ENCODE measurements at places on chromosomes 7 and 10.

DNA sequence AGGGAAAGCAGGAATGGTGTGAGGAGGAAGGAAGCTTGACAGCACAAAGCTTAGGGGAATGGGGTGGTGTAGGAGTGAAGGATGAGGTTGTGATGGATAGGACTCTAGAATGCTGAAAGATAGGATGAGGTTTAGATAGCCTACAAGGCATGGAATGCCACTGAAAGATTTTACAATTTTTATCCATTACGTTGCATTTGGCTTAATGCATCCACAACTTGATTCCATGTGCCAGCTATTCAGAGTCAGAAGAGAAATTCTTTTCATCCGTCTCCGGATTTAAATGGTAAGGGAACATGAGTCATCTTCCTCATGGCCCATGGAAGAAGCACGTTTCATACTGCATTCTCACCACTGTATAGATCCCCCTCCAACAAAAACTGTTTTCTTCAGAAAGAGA, 212.4 kb upstream of the BMPER start:
- DNase-seq: no peak

DNA sequence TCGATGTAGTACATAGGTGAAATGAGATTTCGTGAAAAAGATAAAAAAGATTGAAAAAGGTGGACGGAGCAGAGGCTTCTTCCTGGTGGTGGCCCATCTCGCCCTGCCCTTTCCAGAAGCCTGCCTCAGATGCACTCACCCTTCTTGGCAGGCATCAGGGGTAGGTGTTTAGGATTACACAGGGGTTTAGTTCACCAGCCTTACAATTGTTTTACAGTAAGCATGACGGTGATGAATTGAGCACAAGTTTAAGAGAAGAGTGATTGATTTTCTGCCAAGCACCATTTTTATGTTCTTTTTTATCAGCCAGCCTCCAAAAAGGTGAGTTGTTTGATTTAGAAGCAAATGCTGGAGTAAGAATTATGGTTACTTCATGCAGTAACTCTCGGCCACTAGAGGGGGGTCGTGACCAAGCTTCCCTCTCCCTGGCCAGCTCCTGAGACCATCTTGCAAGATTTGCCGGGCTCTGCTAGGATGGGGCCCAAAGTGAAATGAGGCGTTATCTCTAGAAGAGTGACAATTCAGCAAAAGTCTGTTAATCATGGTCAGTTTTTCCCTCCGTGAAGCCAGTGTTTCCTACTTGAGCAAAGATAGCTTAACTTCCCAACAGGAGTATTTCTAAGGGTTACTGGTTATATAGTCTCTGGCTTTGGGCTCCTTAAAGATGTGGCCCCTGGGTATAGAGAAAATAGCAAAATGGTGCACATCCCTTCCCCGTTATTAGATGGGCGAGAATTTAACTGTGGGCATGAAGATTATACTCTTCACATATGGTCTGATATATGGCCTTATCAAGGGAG, 228.8 kb downstream of the BMPER start:
- peak; percentile 11 for DNase-seq

DNA sequence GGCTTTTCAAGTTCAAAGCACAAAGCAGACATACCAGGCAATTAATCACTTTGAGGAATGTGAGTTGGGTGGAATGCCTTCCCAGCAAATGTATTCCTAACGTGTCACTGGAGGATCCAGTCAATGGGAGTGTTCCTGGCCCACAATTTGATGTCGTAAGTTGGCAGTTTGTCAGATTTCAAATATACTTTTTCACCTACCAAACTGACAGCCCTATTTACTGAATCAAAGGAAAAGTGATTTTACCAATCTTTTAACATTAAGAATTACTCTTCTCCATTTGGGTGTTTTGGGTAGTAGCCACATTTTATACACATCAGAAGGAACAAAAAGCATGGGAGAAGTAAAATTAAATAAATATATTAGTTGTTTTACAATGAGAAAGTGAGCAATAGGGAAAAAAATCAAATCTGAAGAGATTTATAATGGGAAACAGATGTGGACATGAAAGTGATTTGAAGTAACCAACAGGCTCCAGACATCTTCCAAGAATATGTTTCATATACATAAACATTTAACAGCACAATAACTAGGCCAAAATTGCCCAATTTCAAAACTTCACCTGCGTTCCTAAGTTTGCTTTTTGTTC, 222.9 kb downstream of the MTERF1 start:
- DNase-seq: no peak

- DNase-seq: no peak
Observed at GRCh38 chr10:75240329-75241076, 4.7 kb upstream of the COMTD1 start.

- DNase-seq: no peak
Observed at GRCh38 chr10:89813546-89813945, 112.2 kb downstream of the KIF20B start.

- no peak for DNase-seq
Observed at GRCh38 chr7:12091231-12091630, 119.9 kb upstream of the TMEM106B start.

GRCh38 chr7:139715194-139715815, 62.5 kb downstream of the HIPK2 start:
- DNase-seq: no peak

- no peak for DNase-seq
Observed at GRCh38 chr10:14889318-14889717, 10.7 kb downstream of the SUV39H2 start.

GRCh38 chr7:27746978-27747377, 7.0 kb downstream of the TAX1BP1 start:
- DNase-seq: no peak

DNA sequence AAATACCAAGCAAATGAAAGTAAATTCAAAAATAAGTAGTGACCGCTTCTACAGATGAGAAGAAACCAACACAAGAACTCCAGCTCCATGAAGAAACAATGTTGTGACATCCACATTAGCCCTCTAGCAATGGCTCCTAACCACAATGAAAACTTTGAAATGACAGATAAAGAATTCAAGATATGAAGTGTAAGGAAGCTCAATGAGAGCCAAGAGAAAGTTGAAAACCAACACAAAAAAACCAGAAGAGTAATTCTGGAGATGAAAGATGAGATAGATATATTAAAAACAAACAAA, 68.2 kb upstream of the DDC start:
- DNase-seq: no peak

DNA sequence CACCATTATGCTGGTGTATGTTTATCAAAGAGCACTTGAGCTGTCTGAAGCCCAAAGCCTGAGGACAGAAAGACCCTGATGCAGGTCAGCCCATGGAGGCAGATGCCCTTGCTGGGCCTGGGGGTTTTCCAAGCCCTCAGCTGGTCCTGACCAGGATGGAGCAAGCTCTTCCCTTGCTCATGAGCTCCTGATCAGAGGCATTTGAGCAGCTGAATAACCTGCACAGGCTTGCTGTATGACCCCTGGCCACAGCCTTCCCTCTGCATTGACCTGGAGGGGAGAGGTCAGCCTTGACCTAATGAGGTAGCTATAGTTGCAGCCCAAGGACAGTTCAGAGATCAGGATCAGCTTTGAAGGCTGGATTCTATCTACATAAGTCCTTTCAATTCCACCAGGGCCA, 13.0 kb downstream of the AQP1 start:
- no peak for DNase-seq

DNA sequence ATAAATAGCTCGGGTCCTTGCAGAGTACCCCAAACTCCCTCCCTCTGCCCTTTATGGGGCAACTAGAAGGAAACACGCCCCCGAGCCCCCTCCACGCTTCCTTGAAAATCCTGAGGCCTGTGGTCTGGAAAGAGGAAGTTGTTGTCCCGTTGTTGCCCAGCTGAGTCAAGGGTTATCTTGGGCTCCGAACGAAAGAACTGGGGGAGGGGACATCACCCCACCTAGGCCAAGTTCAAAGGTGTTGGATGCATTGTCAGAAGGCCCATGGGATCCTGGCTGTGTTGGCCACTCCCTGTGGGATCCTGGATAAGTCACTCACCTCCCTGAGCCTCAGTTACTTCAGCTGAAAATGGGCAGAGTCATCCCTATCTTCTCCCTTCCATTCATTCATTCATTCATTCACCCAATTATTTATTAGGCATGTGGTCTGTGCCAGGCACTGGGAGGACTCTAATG, at the start of gene CCL24:
TSS of gene CCL24 (minus strand) at position 26 of the 456 bp plus-strand sequence. CDS start 91 bp downstream, outside the sequence.
- no peak for DNase-seq

GRCh38 chr7:148234715-148235114, 355.9 kb upstream of the C7orf33 start:
- no peak for DNase-seq

DNA sequence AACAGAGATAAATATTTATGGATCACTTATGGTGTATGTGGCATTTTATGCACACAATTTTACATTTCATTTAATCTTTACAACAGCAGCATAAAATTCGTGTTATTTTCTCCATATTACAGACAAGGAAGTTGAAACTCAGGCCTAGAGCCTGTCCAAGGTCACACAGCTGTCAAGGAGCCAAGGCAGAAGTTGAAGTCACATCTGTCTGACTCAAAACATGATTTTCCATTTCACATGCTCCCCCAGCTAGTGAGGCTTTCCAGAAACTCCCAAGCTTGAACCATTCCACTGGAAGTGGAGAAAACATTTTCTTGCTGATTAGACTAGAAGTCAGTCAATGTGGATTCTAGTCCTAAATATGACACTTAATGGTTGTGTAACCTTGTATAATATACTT, 110.5 kb downstream of the HECTD2 start:
- no peak for DNase-seq

GRCh38 chr7:116650436-116650835, 21.6 kb upstream of the MET start:
- DNase-seq: no peak

- no peak for DNase-seq
Observed at GRCh38 chr7:135756191-135756590, 7.6 kb upstream of the FAM180A start.

DNA sequence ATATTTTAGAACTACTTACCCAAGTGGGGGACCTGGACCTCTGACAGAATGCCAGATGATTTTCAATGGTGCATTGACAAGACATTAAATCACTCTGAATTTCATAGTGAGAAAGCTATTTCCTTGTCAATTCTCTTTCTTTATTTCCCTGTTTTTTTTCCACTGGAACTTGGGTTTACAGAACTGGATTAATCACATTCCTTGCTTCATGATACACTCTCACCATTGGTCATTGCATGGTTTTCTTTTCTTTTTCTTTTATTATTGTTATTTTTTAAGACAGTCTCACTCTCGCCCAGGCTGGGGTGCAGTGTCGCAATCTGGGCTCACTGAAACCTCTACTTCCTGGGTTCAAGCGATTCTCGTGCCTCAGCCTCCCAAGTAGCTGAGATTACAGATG, 38.5 kb upstream of the LBX1 start:
- no peak for DNase-seq

DNA sequence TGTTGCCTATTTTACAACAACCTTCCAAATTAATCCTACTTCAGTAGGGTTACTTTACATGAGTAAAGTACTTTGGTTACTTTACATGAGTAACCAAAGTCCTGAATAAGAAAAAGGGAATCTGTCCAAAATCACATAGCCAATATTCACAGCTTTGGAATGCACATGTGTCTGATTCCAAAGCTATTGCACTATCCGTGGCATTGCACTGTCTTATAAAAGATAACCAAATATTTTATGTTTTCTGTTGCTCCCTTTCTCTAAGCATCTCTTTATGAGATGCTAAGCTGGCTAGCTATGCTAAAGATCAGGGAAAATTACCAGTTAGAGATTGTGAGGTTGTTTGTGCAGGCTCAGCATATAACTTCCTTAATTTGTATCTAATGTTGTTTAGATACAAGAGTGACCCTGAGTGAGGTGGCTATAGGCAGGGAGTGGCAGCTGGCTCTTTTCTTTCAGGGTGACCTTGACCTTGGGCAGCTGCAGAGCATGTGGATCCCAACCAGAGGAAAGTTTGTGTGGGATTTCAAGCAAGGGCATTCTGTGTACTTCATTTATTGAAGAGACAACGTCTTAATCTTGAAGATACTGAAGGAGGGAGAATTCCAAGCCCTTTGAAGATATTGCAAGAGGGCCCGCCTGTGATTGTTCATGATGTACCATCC, 366.1 kb upstream of the ANKRD30A start:
- no peak for DNase-seq

- DNase-seq: no peak
Observed at GRCh38 chr7:20113427-20114027, 103.7 kb downstream of the MACC1 start.
